Fibroblast of skin of abdomen (primary cell): ENCODE measurements at places on chromosomes 4 and X.
A peak's percentile ranks its signal among the peaks of the same experiment; 100 is the strongest.

- peak; percentile 87 for DNase-seq
These were observed 78.7 kb upstream of the DCLK2 start for GRCh38 chr4:149999485-150000074.

- no peak for DNase-seq
These were observed 194.3 kb upstream of the CT83 start for GRCh38 chrX:116657071-116657470.

- no peak for DNase-seq
These were observed 47.3 kb downstream of the PDE5A start for GRCh38 chr4:119581190-119581873.

GRCh38 chrX:8191022-8191421, 20.0 kb upstream of the VCX2 start:
- DNase-seq = no peak

- DNase-seq = no peak
These were observed 81.3 kb downstream of the STIM2 start for GRCh38 chr4:26941951-26942350.

DNA sequence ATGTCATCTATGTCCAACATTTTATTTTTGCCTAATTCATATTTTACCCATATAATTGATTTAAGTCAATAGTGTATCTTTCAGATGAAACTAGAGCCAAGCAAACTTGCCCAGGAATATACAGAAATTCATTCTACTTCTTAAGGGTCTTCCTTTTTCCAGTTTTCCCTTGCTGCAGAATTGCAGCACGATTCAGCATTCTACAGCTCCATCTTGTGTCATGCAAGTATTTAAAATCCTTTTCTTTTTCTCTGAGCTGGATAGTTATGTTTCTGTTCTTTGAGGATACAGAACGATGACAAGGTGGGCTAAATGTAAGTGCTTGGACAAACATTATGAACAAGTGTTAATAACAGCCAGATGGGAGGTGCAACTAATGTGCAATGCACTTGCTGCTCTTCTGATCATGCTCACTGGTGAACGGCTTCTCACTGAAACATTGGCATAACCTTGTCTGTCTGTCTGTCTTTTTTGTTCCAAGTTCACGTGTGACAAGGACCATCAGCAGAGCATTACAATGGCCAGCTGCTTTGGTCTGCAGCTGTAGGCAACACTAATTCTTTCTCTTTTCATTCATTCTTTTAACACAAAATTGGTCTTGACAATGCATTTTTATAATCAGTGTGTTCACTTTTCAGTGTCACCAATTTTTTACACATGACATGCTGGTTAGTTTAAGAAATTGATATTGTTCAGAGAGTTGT, 1821.7 kb downstream of the ARAP2 start:
- DNase-seq = peak; percentile 28

- DNase-seq = no peak
These were observed 234.9 kb upstream of the AMOT start for GRCh38 chrX:113075521-113075920.

GRCh38 chrX:133188631-133189030, 29.5 kb downstream of the TFDP3 start:
- DNase-seq = no peak

DNA sequence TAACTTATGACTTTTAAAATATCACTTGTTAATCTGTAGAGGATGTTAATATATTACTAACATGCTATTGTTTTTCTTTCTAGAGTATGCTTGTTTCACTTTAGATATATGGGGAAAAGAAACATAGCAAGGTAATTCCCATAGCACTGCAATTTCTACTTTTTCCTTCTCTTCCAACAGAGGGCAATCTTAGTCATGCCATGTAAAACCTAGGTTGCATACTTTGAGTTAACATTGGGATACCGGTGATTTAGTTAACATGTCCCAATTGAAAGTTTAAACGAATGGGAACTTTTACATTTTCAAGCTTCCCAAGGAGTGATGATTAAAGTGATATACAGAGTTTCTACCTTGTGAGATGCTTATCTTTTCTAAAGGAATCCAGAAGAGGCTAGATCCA, 89.4 kb upstream of the IL13RA1 start:
- no peak for DNase-seq

GRCh38 chr4:188444500-188444899, 305.3 kb downstream of the TRIML1 start:
- no peak for DNase-seq
